NCI-H446 (cell line): ENCODE measurements at places on chromosomes 7 and 10.

- no peak for DNase-seq
Observed at GRCh38 chr7:66679633-66680244, 51.1 kb downstream of the KCTD7 start.

DNA sequence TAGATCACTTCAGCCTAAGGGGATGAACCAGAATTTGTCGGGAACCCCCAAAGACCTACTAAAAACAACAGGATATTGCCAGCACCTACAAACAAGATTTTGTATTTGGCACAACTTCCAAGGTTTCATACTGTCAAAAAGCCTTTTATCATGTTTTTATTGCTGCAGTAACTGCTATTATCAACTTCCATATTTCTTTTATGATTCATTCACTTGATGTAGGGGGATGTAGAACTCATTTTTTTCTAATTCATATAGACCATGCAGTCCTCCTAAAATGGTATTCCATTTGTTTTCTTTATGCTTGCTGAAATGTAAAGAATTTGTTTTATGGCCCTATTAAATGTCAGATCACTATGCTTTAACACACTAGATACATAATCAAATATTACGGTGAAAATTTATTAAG, 30.0 kb upstream of the WNT16 start:
- DNase-seq = no peak

GRCh38 chr10:35898716-35899440, 256.8 kb upstream of the FZD8 start:
- DNase-seq = no peak

GRCh38 chr7:93835702-93836101, 54.9 kb downstream of the TFPI2 start:
- DNase-seq = no peak

GRCh38 chr10:36271627-36272340, 629.7 kb upstream of the FZD8 start:
- DNase-seq = no peak

- DNase-seq = no peak
Observed at GRCh38 chr10:22646388-22646853, 68.0 kb downstream of the PIP4K2A start.
